ENCODE measurements at places on chromosomes 12 and 14. TPM values are rescaled to one million over a fixed set of nuclear protein-coding genes. Genes with fewer than 3 reads are reported as not detected.

The GDF3 gene
- not detected for total RNA-seq

The CLEC1B gene
- total RNA-seq = not detected

The KLRC2 gene
- not detected for total RNA-seq

The DYRK4 gene
- total RNA-seq = 72.2 TPM

The KRT85 gene
- total RNA-seq = not detected

DNA sequence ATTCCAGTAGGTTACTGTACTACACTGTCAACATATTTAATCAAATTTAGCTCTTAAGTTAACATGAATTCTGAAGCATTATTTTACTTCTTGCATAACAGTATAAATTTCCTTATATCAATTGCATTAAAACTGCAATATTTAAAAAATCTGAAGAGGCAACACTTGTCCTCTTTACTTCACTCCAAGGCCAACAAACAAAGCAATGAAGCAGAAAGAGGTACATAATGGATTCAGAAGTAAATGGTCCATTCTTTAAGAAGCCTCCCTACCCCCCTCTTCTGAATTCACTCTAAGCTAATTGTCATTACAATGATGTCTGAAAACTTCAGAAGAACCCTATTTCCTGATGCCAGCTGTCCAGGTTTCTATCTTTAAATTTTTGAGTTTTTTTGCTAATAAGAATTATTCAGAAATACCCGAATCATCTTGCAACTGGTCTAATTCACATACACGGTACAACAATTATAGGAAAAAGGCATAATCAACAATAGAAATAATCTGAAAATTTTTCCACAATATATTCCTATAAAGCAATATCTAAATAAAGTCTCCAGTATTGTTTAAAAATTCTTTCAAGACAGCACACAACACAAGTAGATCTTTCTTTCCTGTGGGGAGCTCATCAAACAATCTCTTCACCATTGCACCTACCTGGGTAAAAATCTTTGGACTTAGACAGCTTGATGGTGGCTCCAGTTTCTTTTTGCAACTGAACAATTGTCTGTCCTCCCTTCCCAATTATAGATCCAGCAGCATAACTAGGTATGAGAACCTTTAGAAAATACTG is 2.9 kb downstream of the NOVA1 start:
- no peak for DNase-seq

GRCh38 chr14:105322791-105323556 is 8.4 kb downstream of the PACS2 start:
- DNase-seq = no peak

- peak; percentile 92 for DNase-seq
Measured at GRCh38 chr12:108638141-108638827, 4.6 kb upstream of the SELPLG start.

DNA sequence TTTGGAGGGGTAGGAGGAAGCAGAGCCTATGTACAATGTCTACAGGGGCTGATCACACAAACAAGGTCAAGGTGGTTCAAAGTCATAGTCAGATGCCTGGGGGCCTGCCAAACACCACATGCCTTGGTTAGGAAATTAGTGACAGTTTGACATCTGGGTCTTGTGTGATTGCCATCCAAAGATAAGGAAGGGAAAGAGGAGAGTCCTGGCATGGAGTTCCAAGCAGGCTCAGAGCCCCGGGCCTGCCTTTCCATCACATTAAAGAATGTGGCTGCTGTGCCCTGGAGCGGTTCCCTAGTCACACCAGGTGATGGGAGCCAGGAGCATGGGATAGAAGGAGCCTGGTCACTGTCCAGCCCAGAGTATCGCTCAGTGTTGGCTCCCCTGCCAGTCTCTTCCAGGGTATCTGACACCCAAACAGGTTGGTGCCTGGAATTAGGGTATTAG is 53.6 kb upstream of the BCL2L14 start:
- DNase-seq = no peak

DNA sequence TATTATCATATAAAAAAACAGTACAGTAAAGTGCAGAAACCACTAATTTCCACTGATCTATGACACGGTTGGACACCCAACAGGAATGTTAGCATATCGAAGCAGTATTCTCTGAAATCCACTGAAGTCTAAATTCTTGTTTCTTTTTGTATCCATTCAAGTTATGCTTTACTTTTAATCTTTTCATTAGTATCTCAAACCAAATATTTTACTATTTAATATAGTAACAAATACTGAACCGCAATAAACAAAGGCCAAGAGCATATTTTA is 41.1 kb downstream of the ATXN2 start:
- DNase-seq = no peak

- DNase-seq = no peak
Measured at GRCh38 chr12:69925291-69925690, 100.3 kb downstream of the MYRFL start.

GRCh38 chr14:71003156-71003555 is 95.9 kb downstream of the PCNX1 start:
- no peak for DNase-seq

DNA sequence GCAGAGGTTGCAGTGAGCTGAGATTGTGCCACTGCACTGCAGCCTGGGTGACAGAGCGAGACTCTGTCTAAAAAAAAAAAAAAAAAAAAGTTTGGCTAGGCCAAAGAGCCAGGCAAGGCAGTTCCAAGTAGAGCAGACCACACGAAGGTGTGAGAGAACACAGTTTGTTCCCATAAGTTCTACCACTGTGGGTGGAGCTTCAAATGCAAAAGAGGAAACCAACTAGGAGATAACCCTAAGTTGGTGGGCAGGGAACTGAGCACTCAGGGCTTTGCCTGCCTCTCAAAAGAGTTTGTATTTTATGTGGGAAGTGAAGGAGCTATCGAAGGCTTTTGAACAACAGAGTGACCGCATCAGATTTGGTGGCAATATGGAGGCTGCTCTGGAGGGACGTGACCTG is 15.1 kb downstream of the SOCS2 start:
- DNase-seq = no peak

- DNase-seq = no peak
Measured at GRCh38 chr12:92056290-92056689, 89.4 kb downstream of the BTG1 start.

GRCh38 chr14:34462132-34462893 is at the start of gene SPTSSA:
Gene SPTSSA, minus strand, starts transcription at chr14:34462240. Its CDS starts 33 bp downstream, at chr14:34462207.
- peak; percentile 89 for DNase-seq

DNA sequence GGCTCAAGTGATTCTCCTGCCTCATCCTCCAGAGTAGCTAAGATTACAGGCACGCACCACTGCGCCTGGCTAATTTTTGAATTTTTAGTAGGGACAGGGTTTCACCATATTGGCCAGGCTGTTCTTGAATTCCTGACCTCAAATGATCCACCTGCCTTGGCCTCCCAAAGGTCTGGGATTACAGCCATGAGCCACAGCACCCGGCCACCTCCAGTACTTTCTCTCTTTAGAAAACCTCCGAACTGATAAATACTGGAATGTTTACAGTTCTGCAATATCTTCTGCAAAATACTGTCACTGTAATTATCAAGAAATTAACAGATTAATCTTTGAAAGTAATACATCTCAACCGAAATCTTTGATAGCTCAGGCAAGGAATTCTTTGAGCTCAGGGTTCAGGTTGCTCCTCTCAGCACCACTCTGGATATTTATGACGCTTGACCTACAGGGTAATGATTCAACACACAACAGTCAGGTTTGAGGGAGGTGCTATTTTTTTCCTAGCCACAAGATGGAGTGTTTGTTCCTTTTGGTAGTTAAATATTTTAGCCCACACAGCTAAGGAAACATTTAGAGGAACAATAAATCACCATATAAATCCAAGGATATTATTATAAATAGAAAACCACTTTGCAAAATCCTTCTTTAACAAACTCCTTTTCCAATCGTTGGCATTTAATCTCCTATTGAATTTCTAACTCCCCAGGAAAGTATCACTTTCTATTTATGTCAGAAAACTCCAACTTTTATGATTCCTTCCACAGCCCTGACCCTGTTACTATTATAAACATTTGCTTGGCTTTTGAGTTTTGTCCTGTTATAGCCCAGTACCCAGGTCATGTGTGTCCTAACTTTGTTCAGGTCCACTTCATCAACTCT is 48.6 kb upstream of the GTF2A1 start:
- peak; percentile 86 for DNase-seq

DNA sequence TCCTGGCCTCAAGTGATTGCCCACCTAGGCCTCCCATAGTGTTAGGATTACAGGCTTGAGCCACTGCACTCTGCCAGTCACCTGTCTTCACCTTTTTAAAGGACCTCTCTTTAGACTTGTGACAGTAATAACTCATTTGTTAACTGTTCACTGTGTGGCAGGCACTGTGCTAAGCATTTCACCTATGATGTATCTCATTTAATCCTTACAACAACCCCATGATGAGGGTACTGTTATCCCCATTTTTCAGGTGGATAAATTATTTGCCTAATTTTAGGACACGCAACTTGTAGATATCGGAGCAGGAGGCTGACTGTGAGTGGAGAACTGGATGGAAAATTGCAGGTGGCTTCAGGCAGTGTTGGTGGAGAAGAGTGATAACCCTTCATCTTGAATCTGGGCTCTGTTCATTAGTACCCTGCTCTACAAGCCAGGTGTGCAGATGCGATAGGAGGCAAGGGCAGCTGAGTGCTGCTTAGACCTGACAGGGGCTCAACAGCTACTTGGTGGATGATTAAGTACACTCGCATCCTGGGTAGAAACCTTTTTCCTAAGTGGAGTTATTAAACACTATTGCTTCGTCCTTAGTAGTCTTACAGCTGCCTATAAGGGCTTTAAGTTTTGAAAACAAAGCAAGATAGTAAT is 2.7 kb downstream of the TCTN1 start:
- no peak for DNase-seq

DNA sequence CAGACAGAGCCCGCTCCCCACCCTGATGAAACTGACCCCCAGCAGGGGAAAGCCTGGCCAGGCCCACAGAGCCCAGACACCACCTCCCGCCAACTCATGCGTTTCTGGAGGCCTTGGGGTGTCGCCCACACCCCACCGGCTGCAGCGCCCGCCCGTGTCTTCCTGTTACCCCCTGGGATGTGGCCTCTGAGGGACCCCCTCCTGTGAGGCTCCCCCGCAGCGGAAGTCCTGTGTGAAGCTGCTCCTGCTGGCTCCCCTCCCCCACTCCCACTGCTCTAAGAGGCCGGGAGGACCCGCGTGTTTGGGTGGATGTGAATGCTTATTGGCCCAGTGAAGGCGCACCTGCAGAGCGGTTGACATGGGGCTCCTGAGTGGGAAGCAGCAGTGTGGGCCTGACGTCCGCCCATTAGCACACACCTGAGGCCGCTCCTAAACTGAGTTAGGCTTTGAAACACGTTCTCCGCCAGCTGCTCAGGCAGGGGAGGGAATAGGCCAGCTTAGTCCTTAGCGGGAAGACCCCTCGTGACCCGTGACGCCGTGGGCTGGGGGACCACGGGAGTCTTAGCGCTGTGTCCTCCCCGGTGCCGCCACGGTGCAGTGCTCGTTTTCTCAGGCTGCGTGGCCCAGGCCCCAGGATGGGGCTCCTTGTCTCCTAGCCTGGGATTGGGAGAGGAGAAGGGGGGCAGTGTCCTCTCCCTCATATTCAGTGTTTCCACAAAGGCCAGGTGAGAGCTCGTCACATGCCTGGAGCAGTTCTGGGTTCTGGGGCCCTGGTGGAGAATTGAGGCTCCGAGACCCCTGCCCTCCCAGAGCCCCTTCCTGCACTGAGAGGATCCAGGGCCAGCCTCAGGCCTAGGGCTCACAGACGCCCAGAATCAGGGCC is 323.4 kb upstream of the SFSWAP start:
- no peak for DNase-seq

GRCh38 chr14:89012282-89013097 is 188.0 kb downstream of the TTC8 start:
- DNase-seq = no peak

DNA sequence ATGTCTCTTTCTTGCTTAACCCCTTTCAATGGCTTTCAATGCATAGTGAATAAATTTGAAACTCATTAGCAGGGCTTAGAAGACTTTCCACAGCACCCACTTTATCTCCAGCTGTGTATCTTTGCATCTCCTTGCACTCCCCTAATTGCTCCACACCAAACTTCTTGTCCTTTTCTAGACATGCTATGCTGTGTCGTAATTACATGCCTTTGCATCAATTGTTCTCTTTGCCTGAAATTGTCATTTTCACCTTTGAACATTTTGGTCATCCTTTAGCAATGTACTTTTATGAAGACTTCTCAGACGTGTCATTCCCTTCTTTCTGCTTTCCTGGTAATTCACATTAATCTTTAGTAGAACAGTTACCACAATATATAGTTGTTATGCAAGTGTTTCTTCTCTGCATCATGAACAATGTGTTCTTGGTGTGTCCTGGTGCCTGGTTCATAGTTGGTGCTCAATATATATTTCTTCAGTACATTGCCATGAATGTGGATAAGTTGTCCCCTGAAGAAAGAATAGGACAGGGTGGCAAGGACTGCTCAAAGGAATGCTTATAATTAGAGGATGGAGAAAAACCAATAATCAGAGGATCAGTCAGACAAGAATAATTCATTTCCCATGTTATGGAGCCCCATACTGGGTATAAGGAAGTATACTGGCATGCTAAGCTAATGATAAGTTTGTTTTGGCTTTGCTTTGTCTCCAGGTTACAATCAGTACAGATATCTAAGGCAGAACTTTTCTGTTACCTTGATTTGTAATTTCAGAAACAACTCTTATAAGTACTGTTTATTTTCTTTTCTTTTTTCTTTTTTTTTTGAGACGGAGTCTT is 27.2 kb downstream of the ARF6 start:
- DNase-seq = no peak

GRCh38 chr14:52043690-52044089 is 25.2 kb downstream of the NID2 start:
- peak; percentile 75 for DNase-seq

DNA sequence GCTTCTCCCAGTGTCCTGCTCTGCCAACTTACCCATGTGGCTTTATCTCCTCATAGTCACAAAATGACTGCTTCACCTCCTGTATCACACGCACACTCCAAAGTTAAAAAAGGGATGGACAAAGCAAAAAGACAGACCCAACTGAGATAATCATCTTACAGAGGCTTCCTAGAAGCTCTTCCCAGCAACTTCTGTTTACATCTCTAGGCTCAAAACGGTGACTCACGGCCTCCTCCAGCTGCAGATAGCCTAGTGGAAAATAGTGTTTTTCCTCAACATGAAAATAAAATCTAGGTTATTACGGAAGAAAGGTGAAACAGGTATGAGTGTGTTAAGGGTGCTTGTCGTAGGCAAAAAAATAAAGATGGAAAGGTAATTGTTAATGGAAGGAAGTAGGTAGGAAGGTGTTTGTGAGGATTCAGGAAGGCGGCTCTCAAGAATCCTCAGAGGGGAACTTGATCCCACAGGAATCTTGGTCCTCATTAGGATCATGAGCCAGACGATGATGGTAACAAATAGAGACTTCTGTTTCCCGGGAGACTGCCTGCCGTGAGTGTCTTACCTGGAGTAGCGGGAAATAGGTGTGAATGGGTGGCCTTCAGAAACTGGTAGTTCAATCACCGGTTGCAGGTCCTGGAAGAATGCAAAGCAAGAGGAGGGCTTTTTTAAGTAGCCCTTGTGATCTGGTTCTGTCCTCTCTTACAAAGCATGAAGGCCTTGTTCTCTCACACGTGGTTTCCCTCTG is 487.5 kb upstream of the TMEM132C start:
- no peak for DNase-seq

- DNase-seq = no peak
Measured at GRCh38 chr12:15644700-15645099, 144.5 kb downstream of the EPS8 start.

- no peak for DNase-seq
Measured at GRCh38 chr12:110498984-110499706, 2.8 kb downstream of the VPS29 start.

- peak; percentile 39 for DNase-seq
Measured at GRCh38 chr12:77402716-77403115, 337.3 kb upstream of the E2F7 start.

Measured in SK-MEL-5 (cell line).